ENCODE measurements at places on chromosomes 7 and 10.

DNA sequence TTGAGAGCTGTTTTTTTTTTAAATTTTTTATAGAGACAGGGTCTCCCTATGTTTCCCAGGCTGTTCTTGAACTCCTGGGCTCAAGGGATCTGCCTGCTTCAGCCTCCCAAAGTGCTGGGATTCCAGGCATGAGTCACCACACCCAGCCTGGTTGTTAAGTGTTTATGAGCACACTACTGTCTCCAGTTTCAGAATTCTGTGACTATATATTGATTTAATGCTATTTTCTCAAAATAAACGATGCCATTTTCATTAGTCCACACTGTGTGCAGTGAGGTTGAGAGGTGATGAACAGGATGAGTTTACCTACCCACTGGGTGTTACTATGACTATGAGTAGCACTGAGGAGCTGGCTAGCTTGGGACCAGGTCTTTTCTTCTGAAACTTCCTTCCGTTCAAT, 110.9 kb upstream of the FAM180A start:
- DNase-seq: no peak

GRCh38 chr7:103524042-103524907, 78.3 kb upstream of the SLC26A5 start:
- DNase-seq: no peak

GRCh38 chr7:50567715-50568261, 2.6 kb upstream of the DDC start:
- no peak for DNase-seq

DNA sequence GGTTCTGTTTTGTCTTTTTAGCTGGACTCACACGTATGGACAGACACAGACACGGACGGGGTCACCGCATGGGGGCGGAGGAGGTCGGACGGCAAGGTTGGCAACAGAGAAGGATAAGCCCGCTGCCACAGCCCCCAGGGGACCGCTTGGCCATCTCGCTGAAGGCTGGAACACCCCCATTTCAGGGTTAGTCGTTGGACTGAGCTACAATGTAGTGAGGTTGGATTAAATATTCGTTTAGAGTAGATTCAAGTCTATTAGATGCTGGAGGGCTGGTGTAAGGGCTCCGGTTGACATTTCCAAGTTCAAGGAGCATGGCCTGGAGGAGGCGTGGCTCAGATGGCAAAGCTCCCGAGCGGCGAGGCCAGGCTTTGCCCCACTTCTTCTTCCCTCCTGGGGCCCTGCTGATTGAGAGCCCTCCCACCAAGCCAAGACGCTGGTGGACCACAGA, 35.2 kb downstream of the PPIF start:
- DNase-seq: no peak

- DNase-seq: no peak
Observed at GRCh38 chr10:48231699-48232315, 42.7 kb downstream of the FRMPD2 start.

DNA sequence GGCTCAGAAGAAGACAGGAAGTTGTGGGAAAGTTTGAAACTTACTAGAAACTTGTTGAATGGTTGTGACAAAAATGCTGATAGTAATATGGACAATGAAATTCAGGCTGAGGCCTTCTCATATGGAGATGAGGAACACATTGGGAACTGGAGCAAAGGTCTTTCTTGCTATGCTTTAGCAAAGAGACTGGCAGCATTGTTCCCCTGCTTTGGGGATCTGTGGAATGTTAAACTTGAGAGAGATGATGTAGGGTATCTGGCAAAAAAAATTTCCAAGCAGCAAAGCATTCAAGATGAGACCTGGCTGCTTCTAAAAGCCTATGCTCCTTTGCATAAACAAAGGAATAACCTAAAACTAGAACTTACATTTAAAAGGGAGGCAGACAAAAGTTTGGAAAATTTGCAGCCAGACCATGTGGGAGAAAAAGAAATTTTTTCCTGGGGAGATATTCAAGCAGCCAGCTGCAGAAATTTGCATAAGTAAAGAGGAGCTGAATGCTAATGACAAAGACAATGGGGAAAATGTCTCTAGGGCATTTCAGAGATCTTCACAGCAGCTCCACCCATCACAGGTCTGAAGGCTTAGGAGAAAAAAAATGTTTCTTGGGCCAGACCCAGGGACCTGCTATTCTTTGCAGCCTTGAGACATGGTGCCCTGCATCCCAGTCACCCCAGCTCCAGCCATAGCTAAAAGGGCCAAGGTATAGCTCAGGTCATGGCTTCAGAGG, 16.5 kb upstream of the KCND2 start:
- DNase-seq: no peak

- DNase-seq: no peak
Observed at GRCh38 chr7:35555934-35556333, 139.0 kb downstream of the HERPUD2 start.

GRCh38 chr7:115676080-115676479, 354.5 kb downstream of the TFEC start:
- DNase-seq: no peak

DNA sequence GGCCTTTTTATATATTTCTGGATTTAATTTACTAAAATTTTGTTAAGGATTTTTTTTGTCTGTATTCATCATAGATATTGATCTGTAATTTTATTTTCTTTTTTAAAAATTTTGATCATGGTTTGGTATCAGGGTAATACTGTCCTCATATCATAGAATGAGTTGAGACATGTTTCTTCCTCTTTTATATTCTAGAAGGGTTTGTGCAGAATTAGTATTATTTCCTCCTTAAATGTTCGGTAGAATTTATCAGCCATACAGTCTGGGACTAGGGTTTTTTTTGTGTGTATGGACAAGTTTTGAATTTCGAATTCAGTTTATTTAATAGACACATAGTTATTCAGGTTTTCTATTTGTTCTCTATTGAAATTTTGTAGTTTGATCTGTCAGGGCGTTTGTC, 54.0 kb downstream of the SHOC2 start:
- DNase-seq: no peak
